ENCODE measurements at places on chromosomes 3 and 15. TPM values are rescaled to one million over a fixed set of nuclear protein-coding genes. Genes with fewer than 3 reads are reported as not detected.

CNTN6 gene
- 4.3 TPM for polyA plus RNA-seq

CACNA2D3 gene
- polyA plus RNA-seq: 1.6 TPM

CHRFAM7A gene
- 6.9 TPM for polyA plus RNA-seq

DLEC1 gene
- polyA plus RNA-seq: 2.0 TPM

CPNE9 gene
- polyA plus RNA-seq: not detected

NCKIPSD gene
- 16.2 TPM for polyA plus RNA-seq

CLDN11 gene
- 192 TPM for polyA plus RNA-seq

TWF2 gene
- 23.3 TPM for polyA plus RNA-seq

TIMP4 gene
- polyA plus RNA-seq: 1.0 TPM

SH3GL3 gene
- 14.2 TPM for polyA plus RNA-seq

MRAS gene
- 29.7 TPM for polyA plus RNA-seq

ZNF592 gene
- 32.2 TPM for polyA plus RNA-seq

CPEB1 gene
- polyA plus RNA-seq: 2.2 TPM

DGKG gene
- 0.43 TPM for polyA plus RNA-seq

CCRL2 gene
- 1.2 TPM for polyA plus RNA-seq

IFT122 gene
- 79.0 TPM for polyA plus RNA-seq

GPR176 gene
- 15.9 TPM for polyA plus RNA-seq

OSBPL10 gene
- polyA plus RNA-seq: 22.9 TPM

IGSF10 gene
- polyA plus RNA-seq: 3.5 TPM

IL5RA gene
- polyA plus RNA-seq: 0.73 TPM

GOLGA8Q gene
- polyA plus RNA-seq: 2.5 TPM

BCHE gene
- 11.3 TPM for polyA plus RNA-seq

COL6A5 gene
- polyA plus RNA-seq: 0.07 TPM

HSPBAP1 gene
- 18.7 TPM for polyA plus RNA-seq

SHC4 gene
- 3.1 TPM for polyA plus RNA-seq

LIPH gene
- polyA plus RNA-seq: 0.93 TPM

LIPC gene
- polyA plus RNA-seq: 15.6 TPM

IL17RE gene
- 18.6 TPM for polyA plus RNA-seq
